ENCODE measurements at places on chromosomes 16 and 17.

- DNase-seq, result no peak
Measured at GRCh38 chr16:87297918-87298631, 19.1 kb downstream of the C16orf95 start.

GRCh38 chr17:51507444-51507843 is 247.1 kb downstream of the UTP18 start:
- no peak for DNase-seq

- DNase-seq, result no peak
Measured at GRCh38 chr17:4043862-4044261, 79.6 kb upstream of the ATP2A3 start.

DNA sequence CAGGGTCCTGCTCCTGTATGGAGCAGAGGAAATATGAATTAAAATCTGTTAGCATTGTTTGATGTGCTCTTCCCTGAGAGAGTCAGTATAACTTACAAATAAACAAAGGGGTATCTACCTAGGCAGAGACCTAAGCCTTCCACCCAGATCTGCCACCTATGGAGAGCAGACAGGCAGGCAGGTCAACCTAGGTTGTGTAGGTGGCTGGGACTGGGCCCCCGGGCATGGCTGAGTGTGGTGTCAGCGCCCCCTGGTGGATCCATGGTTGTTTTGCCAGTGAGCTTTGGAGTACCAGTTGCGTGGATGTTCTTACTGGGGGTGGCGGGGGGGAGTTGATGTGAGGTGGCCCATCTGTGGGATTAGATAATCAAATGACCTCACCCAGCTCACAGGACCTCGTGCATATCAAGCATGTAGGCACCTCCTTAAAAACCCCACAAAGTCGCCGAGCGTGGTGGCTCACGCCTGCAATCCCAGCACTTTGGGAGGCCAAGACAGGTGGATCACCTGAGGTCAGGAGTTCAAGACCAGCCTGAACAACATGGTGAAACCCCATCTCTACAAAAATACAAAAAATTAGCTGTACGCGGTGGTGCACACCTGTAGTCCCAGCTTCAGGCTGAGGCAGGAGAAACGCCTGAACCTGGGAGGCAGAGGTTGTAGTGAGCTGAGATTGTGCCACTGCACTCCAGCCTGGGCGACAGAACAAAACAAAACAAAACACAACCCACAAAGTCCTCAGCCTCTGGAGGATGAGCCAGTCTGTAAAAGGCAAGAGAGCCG is 17.6 kb downstream of the DUS2 start:
- peak; percentile 91 for DNase-seq

- DNase-seq, result no peak
Measured at GRCh38 chr16:86964796-86965241, 352.4 kb downstream of the C16orf95 start.

GRCh38 chr16:23823475-23824384 is 12.1 kb upstream of the PRKCB start:
- no peak for DNase-seq

DNA sequence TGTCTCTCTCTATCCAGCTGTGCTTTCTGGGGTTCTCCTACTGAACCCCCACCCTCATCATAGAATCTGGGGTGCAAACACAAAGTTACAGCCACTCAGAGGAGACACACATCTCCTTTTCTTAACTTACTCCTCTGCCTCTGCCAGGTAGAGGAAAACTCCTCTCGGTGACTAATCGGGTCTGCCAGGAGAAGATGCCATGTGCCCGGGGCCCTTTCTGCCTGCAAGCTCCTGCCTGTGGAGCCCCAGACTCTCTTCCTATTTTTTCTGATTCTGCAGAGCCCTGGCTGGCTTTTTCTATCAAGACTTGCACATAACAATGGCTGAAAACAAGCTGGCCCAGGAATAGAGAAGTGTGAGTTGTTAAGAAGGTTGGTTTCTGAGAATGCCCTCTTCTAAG is 10.4 kb downstream of the SLC6A4 start:
- no peak for DNase-seq

DNA sequence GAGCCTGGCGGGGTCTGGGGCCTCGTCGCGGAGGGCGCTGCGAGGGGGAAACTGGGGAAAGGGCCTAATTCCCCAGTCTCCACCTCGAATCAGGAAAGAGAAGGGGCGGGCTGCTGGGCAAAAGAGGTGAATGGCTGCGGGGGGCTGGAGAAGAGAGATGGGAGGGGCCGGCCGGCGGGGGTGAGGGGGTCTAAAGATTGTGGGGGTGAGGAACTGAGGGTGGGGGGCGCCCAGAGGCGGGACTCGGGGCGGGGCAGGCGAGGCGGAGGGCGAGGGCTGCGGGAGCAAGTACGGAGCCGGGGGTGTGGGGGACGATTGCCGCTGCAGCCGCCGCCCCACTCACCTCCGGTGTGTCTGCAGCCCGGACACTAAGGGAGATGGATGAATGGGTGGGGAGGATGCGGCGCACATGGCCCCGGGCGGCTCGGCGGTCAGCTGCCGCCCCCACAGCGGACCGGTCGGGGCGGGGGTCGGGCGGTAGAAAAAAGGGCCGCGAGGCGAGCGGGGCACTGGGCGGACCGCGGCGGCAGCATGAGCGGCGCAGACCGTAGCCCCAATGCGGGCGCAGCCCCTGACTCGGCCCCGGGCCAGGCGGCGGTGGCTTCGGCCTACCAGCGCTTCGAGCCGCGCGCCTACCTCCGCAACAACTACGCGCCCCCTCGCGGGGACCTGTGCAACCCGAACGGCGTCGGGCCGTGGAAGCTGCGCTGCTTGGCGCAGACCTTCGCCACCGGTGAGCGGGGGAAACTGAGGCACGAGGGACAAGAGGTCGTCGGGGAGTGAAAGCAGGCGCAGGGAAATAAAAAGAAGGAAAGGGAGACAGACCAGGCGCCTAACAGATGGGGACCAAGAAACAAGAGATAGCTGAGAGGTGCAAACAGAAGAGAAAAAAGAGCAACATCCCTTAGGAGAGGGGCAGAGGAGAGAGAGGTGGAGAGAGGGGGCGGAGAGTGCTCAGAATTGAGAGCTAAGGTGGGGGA is at the start of gene PNMT:
TSS of gene PNMT (plus strand) at position 509 of the 980 bp plus-strand sequence. CDS start at position 532, 23 bp downstream.
- peak; percentile 83 for DNase-seq

GRCh38 chr16:48862087-48862532 is 252.1 kb upstream of the N4BP1 start:
- DNase-seq, result no peak

- DNase-seq, result no peak
Measured at GRCh38 chr17:55897301-55897700, 146.4 kb downstream of the PCTP start.

DNA sequence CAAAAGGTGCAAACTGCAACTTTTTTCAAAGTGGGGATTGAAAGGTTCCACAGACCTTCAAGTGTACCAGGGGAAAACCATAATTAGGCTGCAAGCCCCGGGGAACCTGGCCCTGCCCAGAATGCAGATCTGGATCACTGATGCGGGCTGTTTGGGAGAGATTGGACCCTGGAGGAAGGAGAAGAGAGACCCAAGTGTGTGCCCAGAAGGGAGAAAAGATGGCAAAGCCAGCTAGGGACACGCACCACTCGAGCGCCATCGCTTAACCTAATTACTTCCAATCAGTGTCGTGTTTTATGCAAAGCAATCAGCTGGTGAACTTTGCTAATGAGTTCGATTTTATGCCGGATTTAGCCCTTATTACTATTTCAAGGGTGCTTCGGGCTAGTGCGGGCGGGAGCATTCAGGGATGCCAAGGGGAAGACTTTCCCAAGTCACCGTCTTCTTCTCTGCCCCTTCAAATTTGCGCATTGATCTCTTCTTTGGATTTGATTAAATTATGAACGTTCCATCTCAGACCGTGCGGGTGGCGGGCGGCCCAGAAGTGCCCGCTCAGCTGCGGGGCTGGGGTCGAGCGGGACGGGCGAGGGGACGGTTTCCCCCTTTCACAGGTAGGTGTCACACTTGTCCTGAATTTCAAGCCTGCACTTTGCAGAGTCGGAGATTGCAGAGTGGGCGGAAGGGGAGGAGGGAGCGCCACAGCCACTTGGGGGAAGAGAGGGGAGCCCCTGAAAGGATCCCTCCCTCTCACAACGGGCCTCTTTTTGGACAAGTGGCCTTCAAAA is 4.0 kb downstream of the IRX5 start:
- DNase-seq, result peak; percentile 63

GRCh38 chr17:58272367-58273280 is 8.1 kb downstream of the MPO start:
- no peak for DNase-seq

- no peak for DNase-seq
Measured at GRCh38 chr17:57384219-57384618, 127.9 kb downstream of the MSI2 start.

- peak; percentile 70 for DNase-seq
Measured at GRCh38 chr17:74520016-74520434, 11.2 kb downstream of the CD300LB start.

- no peak for DNase-seq
Measured at GRCh38 chr17:49843774-49844350, 4.0 kb downstream of the TAC4 start.

DNA sequence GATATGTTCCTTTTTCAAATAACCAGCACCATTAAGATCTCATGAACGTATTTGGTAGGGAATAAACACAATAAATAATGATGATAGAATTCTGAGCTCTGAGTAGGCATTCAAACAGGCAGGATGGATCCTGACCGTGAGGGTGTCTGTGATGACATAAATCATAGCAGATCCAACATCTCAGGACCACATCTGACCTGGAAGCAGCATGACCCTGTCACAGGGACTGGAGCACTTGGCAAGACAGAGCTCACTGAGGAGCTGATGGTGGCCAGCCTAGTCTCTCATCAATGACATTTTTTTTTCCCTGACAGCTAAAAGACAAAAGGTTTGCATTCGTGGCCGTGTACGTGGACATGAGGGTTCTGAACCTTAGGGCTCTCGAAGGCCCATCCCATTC is 337.5 kb downstream of the NPIPA8 start:
- no peak for DNase-seq

DNA sequence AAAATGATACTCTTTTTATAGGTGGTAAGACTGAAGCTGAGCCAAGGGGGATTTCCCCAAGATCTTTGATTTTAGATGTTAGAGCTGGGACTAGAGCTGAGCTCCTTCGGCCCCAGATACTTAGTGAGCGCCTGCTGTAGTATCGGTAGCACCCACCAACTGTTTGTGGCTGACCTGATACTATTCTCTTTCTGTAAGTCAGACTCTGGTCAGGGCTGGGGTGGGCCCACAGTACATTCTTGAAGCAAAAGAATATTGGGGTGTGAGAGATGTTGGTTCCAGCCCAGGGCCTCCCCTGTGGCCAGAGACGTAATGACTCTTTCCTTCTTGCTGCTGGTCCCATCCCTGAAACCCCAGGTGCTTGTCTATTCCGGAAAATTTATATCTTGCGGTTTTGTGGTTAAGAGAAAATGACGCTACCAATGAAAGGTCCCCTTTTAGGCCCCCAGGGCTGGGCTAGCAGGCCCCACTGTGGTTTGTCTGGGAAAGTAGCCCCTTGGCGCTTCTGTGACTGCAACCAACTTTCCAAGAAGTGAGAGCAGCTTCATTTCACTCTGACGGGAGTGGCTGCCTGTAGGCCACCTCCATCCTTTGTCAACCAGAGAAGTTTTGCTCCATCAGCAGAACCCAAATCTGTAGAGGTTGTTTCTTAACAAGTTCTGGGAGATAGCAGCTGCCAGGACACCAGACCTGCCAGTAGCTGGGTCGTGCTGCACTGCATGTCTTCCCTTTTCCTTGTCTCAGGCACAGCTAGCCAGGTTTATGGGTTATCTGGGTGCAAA is 86.4 kb upstream of the LGALS9 start:
- DNase-seq, result no peak

- no peak for DNase-seq
Measured at GRCh38 chr16:17168181-17168580, 302.6 kb downstream of the XYLT1 start.

- no peak for DNase-seq
Measured at GRCh38 chr17:36027761-36028160, 10.0 kb upstream of the CCL23 start.

DNA sequence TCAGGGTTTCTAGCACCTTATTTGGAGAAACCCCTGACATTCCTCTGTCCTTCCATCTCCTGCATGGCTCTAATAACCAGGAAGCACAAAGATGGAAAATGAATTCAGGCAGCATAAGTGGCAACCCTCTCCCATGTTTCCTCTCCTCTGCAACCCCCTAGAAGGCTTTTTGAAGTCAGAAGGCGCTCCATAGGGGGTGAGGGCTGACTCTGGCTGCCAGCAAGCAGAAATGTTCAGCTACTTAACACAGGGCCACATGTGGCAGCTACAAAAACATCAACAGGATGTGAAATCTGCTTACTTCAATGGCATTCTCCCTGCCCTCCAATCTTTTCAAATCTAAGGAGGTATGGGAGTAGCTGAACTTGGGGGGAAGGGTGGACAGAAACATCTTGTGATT is 55.2 kb upstream of the IRX5 start:
- no peak for DNase-seq

DNA sequence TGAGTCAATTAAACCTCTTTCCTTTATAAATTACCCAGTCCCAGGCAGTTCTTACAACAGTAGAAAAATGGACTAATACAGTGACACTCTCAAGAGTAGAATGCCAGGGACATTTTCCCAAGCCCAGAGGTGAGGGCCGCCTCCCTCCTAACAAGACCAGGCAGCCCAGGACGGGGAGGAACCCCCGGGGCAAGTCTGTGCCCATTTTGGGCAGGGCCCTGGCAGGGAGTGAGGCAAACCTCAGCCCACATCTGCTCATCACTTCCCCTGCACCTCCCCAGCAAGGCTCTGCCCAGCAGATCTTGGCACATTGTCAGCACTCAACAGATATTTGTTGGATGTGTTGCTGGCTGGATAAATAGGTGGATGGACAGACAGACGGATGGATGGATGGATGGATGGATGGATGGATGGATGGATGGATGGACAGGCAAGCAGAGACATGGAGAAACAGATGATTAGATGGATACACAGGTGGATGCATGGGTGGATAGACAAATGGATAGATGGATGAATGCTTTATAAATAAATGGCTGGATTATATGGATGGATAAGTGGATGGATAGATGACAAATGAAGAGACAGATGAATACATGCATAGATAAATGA is 271.3 kb downstream of the PARN start:
- DNase-seq, result peak; percentile 30
